Islet precursor cell (in vitro differentiated cells): ENCODE measurements at places on chromosomes 7 and 10.

GRCh38 chr10:844552-844951 lies 87.0 kb downstream of the LARP4B start:
- no peak for DNase-seq

GRCh38 chr7:55903985-55904759 lies 16.9 kb downstream of the ZNF713 start:
- no peak for DNase-seq

- no peak for DNase-seq
Observed at GRCh38 chr7:95993380-95993779, 221.0 kb downstream of the DYNC1I1 start.

DNA sequence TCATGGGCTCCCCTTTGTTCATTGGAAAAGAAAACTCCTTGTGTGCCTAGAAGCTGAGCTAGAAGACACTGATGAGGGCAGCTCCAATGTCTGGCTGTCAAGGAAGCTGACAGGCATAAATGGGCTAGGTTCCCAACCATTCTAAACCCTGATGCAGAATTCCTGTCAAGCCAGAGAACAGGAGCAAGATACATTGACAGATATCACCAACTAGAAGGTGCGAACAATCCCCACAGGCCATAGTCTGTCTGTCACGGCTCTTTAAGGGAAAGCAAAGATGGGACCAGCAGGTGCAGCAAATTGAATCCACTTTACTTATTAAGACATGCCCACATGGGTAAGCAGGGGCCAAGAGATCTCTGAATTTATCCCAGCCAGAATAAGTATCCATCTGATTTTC lies 617.9 kb upstream of the POT1 start:
- peak; percentile 53 for DNase-seq

GRCh38 chr7:155872678-155873369 lies 60.6 kb upstream of the SHH start:
- DNase-seq: peak; percentile 27

DNA sequence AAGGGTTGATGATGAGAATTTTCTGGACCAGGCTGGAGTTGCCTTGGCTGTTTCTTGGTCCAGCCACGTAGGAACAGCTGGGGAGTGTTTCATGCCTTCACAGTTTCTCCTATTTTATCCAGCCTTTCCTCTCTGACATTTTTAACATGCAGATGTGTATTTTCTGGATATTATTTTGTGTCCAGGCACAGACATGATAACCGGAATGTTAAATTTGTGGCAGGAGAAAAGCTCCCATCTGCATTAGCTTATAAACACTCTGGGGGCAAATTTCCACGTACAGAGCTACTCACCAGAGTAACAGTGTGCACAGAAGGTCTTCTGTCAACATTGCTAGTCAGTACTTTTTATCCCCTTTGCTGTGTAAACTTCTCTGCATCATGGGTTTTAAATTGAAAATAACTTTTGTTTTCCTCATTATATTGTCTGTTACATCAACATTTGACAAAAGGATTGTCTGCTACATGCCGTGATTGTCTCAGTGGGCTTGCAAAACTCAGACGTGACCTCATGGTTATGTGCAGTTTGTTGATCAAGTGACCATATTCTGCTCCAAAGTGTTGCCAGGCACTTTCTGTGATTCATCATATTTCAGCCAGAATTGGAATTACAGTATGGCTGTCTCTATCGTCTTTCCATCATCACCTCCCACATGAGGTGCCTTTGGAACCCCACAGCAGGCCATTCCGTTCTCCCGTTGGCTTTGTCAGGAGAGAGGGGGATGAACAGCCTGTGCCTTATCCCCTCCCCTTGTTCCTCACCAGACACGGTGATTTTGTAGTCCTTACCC lies 41.4 kb downstream of the INSYN2A start:
- DNase-seq: no peak

DNA sequence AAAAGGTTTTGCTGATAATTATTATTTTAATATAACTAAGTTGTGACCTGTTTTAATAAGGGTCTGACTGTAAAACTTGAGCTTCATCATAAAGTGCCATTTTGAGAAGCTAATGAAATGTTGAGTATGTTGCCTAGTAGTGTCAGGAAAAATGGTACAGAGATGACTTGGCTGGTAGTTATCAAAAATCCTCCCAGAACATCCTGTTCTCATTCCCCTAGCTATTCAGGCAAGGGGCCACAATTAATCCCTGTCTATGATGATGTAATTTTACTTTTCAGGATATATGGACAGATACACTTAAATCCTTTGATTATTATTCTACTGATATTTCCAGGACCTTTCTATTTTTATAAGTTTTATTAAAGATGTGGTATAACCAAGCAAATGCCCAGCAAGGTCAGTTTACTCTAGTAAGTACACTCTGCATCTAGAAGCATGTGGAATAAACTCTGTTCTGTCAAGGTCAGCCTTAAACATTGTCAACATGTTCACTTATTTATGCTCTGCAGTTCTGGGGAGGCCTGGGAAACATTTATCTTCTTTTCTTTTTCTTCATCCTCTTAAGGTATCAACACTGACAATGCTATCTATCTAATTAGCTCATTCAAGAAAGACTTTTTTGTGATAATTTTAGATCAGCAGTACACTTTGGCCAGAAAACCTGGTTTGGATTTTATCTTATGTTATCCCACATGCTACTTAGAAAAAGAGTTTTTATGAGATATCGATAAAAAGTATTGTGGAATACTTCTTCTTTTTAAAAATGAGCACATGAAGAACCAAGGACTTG lies 32.1 kb downstream of the BTRC start:
- DNase-seq: no peak

DNA sequence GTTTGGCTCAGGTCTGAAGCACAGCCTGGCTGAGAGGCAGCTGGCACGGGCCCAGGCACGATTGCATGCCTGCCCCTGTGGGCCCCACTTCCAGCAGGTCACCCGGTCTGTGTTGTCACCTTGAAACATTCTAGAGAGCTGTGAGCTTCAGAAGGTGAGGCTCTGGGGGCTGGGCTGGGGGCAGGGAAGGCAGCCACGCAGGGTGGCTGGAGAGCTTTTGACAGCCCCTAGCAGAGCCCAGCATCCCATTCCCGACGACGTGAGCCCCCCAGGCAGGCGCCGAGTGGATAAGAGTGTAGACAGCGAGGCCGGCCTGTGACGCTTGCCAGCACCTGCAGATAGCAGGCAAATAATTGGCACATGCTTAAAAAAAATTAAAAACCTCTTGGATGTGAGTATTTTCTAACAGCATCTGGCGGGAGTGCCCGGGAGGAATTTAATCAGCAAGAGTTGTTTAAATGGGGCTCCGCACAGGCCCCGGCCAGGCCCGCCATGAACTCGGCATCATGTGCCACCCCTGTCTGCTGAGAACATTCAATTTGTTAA lies 212.0 kb upstream of the TBX20 start:
- peak; percentile 48 for DNase-seq

DNA sequence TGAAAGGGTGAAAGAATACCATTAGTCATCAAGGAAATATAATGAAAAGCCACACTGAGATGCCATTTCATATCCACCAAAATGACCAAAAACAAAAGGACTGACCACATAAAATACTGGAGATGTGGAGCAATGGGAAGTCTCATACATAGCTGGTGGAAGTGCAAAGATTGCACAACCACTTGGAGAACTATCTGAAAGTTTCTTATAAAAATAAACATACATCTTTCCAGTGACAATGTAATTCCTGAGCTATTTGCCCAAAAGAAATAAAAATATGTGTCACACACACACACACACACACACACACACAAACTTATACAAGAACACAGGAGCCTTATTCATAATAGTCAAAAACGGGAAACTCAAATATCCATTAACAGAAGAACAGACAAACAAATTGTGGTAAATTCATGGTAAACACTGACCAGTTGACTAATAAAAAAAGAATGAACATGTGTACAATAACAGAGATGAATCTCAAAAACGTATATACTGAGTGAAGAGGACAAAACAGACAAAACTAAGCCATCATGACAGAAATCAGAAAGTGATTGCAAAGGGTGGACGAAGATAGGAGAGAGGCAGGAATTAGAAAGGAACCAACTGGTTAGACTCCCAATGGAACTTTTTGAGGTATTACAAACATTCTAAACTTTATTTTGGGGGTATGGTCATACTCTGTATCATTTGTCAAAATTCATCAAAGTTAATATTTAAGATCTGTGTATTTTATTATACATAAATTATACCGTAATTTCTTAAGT lies 21.5 kb downstream of the WASL start:
- DNase-seq: no peak

DNA sequence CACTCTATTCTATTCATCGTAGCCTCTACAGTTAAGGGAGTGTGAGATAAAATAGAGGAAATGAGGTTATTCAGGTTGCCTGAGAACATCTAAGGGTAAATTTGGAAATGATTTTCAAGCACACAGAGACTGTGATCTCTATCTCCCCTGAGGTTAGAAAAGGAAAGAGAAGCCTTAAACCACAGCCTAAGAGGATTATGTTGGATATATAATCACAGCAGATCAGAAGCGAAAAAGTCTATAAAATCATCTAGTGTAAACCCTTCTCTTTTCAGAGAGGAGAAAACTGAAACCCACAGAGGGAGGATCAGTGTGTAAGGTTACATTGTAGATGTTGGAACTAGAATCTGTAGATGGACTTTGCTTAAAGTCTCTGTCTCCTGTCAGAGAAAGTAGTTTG lies 90.6 kb upstream of the SEMA3E start:
- no peak for DNase-seq

DNA sequence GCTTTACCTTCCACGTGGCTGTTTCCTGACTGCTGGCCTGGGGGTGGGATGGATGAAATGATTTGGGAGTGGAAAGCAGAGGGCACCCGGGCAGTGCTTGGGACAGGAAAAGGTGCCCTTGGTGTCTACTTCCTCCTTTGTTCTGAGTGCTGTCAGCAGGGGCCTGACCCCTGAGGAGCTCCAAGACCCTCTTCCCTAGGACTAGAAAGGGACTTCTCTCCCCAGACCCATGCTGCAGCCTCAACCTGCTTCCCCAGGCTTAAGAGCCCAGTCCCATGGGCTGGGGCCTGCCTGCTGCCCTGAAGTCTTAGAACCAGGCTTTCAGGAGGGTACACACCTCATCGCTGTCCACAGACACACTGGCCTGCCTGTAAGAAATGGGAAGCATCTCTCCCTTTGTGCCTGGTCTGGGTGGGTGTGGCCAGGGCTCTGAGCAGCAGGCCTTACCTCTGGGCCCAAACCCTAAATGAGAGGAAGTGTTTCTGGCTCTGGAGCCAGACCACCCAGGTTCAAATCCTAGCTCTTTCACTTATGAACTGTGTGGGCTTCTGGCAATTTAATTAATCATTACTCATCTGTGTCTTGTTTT lies 12.9 kb downstream of the CDH23 start:
- DNase-seq: no peak

GRCh38 chr10:115818012-115818411 lies 455.0 kb downstream of the GFRA1 start:
- DNase-seq: no peak

- DNase-seq: no peak
Observed at GRCh38 chr10:118873738-118874105, 119.0 kb upstream of the CACUL1 start.

- DNase-seq: peak; percentile 95
Observed at GRCh38 chr7:97016381-97017191, 8.0 kb downstream of the DLX5 start.

DNA sequence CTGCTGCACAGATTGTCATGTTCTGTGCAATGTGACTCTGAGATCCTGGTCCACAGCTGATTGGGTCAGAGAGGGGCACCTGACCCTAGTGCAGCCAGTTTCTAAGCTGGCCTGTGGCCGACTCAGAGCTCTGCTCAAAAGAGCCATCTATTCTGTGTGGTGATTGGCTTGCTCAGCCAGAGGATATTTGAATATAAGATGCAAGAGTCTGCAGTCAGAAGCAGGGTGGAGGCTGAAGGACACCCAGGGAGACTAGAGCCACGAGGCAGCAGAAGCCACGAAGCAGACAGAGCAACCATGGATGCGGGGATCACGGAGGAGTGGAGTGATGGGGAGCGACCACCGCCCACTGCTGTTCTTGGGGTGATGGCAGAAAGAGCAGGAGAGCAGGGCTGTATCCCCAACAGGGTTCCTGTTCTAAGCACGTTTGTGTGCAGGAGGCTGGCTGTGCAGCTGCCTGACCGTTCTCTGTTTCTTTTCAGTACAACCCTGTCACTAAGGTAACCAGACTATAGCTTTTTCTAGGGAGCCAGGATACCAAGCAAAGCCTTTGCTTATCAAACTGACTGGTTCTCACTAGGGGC lies 19.5 kb upstream of the RHEB start:
- DNase-seq: peak; percentile 83

- DNase-seq: no peak
Observed at GRCh38 chr10:123404357-123404756, 250.2 kb downstream of the BUB3 start.

- DNase-seq: no peak
Observed at GRCh38 chr7:40331915-40332314, 197.1 kb downstream of the SUGCT start.

DNA sequence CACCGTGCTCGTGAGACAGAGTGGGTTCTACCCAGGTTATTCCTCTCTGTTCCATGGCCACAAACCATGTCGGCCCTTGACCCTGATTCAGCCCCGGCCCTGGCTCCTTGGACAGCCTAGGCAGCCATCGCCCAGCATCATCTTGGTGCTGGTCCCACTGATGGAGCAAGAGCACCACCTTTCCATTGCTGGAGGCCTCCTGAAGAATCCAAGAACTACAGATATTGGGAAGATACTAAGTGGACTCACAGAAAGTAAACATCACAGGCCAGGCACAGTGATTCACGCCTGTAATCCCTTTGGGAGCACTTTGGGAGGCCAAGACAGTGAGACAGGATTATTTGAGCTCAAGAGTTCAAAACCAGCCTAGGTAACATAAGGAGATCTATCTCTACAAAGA lies 125.1 kb downstream of the NT5C2 start:
- DNase-seq: no peak

DNA sequence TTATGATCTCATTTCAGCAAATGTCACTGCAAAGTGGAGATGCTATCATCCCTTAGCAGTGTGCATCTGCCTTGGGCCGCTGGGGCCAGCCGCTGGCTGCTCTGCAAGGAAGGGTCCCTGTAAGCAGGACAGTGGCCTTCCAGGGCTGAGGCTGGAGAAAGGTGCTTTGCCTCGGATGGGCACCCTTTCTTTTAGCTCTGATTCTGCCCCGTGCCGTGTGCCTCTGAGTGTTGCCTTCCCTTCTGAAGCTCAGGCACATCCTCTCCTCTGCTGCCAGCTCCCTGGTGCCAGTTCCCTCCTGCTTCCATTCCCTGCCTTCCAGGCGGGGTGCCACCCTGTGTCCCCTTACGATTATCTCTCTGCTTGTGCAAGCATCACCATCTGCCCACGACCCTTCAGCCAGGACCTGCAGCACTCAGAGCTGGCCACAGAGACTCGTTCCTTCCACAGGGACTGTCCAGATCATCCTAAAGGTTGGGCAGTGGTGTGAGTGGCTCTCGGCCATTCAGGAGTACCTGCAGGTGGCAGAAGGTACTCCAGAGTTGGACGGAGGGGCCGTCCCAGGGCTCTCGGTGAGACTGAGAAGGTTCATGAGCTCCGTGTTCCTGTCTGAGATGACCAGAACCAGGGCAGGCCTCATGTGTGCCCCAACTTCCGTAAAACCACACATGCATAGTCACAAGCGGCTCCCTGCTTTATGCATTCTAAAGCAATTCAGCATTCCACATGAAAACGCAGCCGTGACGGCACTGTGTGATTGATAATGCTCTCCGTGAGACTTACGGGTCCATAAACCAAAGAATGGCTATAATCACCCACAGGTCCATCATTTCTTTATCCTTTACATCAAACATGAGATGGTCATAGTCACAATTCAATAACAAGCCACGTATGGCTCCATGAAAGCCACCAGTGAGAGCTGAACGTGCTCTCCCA lies 371.4 kb downstream of the DNAJB6 start:
- peak; percentile 41 for DNase-seq
